ENCODE measurements at places on chromosomes 5 and 9.

DNA sequence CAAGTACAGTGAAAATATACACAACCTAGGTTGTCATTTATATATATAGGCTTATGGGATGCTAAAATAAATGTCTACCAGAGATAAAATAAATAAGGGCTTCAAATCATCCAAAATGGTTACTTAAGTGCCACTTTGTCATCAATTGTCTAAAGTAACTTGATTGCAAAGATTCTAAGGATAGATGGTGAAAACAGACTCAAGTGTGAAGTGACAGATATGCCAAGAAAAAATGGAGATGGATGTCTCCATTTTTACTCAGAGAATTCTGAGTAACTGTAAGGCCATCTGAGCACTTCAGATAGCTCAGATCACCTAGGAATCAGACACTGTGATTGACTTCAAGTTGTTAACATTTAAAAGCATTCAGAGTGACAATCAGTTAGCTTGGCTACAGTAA lies 824.3 kb downstream of the PRELID2 start:
- DNase-seq = no peak

DNA sequence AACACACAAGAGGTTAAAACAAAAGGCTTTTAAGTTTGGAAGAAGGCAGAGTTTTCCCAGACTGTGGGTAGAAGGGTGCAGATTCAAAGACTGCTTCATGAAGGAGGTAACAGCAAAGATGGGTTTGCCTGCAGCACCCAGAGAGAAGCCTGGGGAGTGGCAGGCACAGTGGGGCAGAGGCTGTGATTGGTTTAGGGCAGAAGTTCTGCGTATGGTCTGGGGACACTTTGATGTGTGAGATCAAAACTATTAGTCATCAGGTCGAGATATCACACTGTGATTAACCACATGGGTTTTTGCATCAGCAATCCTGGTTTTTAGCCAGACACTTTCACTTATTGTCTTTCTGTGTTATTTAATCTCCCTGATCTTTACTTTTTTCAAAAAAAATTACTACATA lies 188.8 kb upstream of the GLRA1 start:
- DNase-seq = no peak

GRCh38 chr9:77648234-77649108 lies at the start of gene GNA14:
GNA14 (minus strand) TSS chr9:77648322; CDS start chr9:77647793, 529 bp downstream.
- DNase-seq = no peak

- no peak for DNase-seq
Observed at GRCh38 chr9:35767458-35767857, 13.4 kb upstream of the MSMP start.

GRCh38 chr9:124934290-124934689 lies 6.6 kb downstream of the GOLGA1 start:
- DNase-seq = peak; percentile 16

GRCh38 chr5:176711883-176712282 lies 64.6 kb downstream of the TSPAN17 start:
- DNase-seq = no peak

- DNase-seq = peak; percentile 91
Observed at GRCh38 chr9:92295827-92296258, 2.3 kb upstream of the IARS1 start.

- DNase-seq = no peak
Observed at GRCh38 chr5:142192286-142193113, 83.9 kb downstream of the NDFIP1 start.

- DNase-seq = no peak
Observed at GRCh38 chr9:95017661-95018060, 291.2 kb downstream of the AOPEP start.

- DNase-seq = no peak
Observed at GRCh38 chr5:78399116-78399515, 38.7 kb downstream of the SCAMP1 start.

DNA sequence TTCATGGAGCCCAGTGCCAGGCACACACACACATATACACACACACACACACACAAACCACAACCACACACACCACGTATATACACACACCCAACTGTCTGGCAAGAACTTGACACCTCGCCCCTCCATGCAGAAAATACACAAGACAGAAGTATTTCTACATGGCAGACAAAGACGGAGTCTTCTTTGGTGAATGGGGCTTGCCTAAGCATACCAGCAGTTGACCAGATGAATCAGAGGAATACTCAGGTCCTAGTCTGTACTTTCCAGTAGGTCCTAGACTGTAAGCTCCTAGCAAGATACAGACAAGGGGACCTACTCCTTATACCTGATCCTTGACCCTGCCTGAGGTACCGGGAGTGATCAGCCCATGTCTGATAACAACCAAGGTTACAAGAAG lies 60.1 kb downstream of the SIL1 start:
- DNase-seq = no peak

DNA sequence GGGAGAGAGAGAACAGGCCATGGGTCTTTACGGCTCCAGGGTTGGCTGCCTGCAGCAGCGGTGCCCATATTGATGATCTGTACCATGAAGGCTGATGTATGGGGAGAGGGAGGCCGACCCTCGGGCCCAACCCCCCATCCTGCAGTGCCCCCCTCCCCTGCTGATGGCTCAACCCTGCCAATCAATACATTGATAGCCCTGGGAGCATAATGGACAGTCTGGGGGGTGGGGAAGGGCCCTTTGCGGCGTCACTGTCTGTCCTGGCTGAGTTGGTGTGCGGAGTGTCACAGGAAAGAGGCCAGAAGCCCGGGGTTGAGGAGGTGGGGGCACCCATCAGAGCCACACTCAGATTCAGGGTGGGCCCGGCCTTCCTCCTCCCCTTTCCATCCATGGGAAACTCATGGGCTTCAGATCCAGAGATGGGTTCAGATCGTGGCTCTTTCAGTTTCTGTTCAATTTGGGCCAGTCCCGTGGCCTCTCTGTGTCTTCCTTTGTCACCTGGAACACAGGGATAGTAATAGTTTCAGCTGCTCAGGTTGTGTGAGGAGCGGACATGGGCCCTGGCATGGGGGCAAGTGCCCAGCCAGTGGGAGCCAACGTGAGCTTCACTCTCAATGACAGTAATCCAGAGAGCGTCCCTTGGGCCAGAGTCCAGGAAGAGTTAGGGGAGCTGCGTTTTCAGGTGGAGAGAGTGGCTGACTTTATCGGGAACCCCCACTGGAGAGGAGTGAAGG lies 9.5 kb downstream of the FGF18 start:
- DNase-seq = no peak

GRCh38 chr9:378263-378662 lies 163.6 kb downstream of the DOCK8 start:
- DNase-seq = peak; percentile 3

DNA sequence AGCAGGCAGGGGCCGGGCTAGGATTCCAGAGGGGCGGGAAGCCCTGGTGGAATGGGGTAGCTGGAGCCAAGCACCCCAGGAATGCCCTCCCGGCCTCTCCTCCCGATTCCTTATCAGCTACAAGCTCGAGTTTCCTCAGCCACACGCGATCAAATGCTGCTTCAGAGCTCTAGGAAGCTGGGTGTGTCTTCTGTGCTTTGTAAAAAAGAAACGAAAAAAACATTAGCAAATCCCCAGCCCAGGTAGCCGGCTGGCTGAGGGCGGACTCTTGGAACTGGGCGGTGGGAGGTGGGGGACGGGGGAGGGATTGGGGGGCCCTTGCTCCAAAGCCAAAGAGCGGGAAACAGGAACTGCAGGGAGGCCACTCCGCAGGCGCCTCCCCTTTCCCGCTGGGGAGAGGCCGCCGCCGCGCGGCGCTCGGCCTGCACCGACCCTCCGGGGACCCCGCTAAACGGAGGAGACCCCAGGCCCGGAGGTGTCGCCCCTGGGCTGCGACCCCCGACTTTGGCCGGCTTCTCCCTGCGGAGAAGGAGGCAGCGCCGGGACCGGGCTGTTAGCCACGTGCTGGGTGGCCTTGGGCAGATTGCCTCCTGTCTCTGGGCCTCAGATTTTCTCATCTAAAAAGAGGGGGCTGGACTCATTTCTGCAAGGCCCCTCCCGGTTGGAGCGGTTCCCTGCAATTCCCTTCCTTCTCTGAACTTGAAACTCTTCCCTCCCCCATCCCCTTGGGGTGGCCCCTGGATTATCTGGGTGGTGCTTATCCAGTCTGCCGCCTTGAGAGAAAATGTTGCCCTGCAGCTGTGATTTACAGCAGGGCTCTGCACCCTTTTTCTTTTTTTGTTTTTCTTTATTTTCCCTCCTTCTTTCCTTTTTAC lies 40.9 kb upstream of the FABP6 start:
- DNase-seq = no peak
